C1 segment of cervical spinal cord (tissue), 14 donors: ENCODE measurements at places on chromosomes 16 and 17.
A peak's percentile ranks its signal among the peaks of the same experiment; 100 is the strongest.

DNA sequence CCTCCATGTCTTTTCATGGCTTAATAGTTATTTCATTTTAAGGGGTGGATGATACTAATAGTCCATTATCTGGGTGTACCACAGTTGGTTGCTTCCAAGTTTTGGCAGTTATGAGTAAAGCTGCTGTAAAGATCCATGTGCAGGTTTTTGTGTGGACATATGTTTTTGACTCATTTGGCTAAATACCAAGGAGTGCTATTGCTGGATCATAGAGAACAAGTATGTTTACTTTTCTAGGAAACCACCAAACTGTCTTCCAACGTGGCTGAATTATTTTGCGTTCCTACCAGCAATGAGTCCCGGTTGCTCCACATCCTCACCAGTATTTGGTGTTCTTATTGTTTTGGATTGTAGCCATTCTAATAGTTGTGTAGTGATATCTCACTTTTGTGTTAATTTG is 181.9 kb downstream of the SPECC1 start:
- no peak for DNase-seq

- no peak for DNase-seq
These were observed 47.5 kb downstream of the ADCY7 start for GRCh38 chr16:50313596-50314478.

DNA sequence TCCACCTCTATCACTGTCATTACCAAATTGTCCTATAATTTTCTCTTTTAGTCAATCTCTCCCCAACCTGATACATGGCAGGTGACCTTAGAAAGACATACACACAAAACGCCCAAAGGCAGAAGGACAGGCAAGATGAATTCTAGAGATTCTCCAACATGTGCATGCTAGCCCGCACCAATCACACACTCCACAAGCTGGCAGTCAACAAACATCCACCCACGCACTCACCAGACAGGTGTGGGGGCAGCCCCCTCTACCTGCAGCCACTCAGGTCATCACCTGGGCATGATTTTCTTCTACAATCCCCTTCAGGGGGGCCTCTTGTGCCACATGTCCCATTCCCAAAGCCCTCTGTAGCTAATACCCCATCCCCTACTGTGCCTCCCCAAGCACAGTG is 9.5 kb downstream of the MPP2 start:
- DNase-seq: no peak

DNA sequence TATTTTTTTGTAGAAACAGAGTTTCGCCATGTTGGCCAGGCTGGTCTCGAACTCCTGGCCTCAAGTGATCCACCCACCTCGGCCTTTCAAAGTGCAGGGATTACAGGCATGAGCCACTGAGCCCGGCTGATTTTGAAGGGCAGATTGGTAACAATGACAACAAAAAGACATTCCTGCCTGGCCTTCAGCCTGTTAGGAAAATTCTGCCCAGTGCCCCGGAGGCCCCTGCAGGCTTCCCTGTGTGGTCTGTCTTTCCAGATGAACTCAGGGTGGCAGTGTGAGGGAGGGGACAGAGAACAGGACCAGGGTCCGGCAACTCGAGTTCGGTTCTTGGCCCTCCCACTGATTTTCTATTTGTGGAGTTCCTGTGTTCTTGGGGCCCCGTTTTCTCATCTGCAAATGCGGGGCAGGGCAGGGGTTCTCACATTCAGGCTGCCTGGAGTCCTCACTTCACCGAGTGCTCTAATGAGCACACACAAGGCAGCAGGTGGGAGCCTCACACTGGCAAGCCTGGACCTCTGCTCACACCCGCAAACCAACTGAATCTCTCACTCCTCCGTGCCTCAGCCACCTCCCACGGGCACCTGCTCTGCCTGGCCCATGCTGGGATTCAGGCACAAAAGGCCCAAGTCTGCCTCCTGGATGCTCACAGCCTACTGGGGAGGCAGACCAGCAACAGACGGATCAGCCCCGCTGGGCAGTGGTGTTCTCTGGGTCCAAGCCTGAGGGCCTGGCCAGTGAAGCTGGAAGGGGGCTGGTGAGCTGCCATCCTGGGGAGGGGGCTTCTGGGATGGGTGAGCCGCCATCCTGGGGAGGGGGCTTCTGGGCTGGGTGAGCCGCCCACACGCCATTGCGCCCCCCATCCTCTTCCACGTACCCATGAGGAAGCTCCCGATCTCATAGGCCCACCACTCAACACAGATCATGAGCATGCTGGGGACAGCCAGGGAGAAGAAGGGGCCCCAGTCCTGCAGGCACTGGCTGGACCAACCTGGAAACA is 10.3 kb downstream of the SLC47A2 start:
- no peak for DNase-seq

DNA sequence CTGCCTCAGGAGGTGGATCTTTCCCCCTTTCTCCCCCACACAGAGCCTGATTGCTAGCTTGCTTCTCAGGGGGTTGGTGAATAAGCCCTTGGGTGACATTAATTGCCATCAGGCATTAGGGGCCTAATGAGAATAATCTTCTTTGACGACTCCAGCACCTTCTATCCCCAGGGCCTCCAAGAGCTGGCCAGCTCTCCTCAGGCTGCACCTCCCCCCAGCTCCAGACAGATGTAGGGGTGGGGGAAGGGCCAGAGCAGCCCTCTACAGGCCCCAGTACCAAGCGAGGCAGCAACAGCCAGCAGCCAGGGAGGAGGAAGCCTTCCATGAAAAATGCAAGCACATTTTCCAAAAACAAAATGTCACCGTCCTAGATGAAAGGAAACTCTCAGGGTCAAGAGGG is 1.4 kb upstream of the TMEM132E start:
- DNase-seq: no peak

DNA sequence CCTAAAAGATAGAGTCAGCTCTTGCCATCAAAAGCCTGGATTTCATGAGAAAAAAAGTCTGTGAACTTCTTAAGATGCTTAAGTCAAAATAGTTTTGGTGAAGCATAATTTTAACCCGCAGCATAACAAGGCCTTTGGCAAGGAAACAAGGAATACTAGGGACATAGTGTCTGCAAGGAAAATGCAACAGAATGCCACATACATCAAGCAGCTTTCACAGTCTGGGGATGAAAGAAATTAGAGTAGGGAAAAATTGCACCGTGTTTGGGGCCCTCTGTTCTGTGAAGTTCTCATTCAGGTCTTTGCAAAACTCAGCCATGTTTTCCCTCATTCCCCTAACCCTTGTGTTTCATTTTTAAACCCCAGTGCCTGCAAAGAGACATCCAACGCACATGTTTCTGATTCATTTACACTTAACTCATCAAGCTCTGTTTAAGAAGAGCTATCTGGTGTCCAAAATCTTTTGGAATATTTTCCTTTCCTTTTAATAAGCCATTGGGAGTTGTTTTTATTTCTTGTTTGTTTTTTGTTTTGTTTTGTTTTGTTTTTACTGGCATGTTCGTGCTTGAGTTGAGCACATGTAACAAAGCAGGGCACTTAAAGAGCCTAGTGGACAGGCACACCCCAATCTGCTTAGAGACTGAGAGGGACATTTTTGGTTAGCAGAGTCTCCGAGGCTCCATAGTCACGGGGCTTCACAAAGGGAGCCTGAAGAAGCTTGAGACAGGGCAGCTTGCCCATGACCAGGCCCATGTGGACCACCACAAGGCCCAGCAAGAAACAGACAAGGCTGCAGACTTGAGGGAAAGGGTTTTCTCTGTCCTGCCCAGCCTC is 116.5 kb downstream of the ANKFN1 start:
- no peak for DNase-seq

DNA sequence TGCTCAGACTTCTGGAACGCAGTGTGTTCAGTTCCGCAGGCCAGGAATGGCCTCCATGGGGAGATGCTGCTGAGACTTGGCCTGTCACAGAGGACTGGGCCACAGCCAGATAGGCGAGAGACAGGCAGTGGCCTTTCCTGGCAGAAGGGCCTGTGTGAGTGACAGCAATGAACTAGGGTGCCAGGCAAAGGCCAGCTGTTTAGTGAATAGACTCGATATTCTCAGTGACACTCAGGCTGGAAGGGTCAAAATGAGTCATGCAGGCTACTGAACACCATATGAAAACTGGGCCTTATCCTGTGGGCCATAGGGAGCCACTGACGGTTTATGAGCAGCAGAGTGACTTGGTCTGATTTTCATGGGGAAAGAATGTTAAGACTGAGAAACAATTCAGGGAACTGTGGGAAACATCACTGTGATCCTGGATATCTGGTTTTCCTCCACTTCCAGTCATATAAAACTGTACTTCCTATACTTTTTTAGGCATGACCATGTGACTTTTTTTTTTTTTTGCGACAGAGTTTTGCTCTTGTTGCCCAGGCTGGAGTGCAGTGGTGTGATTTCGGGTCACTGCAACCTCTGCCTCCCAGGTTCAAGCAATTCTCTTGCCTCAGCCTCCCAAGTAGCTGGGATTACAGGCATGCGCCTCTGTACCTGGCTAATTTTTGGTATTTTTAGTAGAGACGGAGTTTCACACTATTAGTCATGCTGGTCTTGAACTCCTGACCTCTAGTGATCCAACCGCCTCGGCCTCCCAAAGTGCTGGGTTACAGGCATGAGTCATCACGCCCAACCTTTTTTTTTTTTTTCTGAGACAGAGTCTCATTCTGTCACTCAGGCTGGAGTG is 5.2 kb upstream of the NUBP1 start:
- no peak for DNase-seq

DNA sequence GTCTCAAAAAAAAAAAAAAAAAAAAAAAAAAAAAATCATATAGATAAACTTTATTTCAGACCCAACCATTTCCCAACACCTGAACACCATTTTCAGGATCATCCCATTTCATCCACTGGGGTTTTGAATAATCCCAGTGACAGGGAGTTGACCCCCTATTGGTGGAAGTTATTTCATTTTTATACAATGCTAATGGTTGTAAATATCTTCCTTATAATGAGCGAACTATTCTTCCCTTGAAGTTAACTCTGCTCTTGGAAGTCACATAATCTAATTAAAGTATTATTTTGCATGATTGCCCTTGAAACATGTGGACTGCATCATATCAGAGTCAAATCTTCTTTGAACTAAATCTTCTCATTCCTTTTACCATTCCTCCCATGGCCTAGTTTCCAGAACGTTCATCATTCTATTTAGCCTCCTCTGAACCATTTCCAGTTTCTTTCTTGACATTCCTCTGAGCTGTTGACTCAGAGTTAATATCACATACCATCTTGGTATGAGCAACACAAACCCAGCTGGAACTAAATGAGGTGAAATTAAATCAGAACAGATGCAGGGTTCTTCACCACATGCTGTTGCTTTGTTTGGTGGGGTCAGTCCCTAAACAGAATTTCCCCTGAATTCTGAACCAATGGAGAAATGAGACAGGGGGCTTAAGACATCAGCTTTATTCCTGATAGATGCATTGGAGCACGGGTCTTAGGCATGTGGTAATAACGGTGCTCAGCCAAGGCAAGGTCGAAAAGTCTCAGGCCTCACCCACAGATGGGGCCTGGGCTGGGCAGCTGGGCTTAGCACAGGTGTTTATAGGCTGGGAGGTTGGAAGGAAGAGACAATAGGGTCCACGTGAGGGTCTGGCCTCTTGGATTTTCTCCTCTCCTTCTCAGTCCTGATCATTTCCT is 8.9 kb downstream of the HSD17B2 start:
- no peak for DNase-seq

- DNase-seq: no peak
These were observed 39.5 kb upstream of the HLF start for GRCh38 chr17:55225237-55225636.

- no peak for DNase-seq
These were observed 9.5 kb upstream of the ZFP90 start for GRCh38 chr16:68529608-68529930.

- DNase-seq: no peak
These were observed 585 bp downstream of the MT2A start for GRCh38 chr16:56608876-56609462.

DNA sequence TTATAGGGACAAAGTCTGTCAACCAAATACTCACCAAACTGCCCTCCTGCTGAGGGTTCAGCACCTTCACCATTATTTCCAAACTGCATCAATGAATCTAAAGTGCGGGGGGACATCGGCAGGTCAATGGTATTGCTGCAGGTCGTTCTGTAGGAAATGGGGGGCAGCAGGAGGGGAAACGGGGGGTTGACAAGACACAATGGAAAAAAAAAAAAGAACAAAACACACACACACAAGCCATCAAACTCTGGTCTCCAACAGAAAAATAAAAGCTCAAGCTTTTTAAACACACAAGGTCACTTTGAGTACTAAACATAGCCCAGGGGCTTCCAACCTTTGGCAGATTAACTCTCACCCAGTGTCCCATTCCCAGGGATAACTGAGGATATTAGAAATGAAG is 28.5 kb downstream of the STAT5A start:
- DNase-seq: no peak

GRCh38 chr16:79554912-79555311 is 45.6 kb downstream of the MAF start:
- DNase-seq: peak; percentile 5

DNA sequence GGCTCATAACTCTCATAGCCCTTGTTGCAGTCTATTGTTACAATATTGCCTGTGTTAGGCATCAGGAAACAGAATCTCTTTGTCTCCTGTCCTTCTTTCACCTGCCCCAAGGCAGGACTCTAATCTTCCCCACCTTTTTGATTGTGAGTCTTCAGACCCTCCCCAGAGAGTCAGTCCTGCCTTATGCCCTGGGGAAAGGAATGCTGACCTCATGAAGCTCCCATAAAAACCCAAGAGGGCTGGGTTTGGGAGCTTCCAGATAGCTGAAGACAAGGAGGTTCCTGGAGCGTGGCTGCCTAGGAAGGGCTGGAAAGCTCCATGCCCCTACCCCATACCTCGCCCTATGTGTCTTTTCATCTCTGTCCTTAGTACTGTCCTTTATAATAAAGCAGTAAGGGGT is 688.8 kb downstream of the WWOX start:
- no peak for DNase-seq

GRCh38 chr17:3884188-3884587 is 8.7 kb downstream of the CAMKK1 start:
- DNase-seq: no peak

GRCh38 chr17:45230787-45231480 is 9.2 kb downstream of the FMNL1 start:
- DNase-seq: no peak

- DNase-seq: no peak
These were observed 42.4 kb upstream of the AKTIP start for GRCh38 chr16:53545433-53545832.

DNA sequence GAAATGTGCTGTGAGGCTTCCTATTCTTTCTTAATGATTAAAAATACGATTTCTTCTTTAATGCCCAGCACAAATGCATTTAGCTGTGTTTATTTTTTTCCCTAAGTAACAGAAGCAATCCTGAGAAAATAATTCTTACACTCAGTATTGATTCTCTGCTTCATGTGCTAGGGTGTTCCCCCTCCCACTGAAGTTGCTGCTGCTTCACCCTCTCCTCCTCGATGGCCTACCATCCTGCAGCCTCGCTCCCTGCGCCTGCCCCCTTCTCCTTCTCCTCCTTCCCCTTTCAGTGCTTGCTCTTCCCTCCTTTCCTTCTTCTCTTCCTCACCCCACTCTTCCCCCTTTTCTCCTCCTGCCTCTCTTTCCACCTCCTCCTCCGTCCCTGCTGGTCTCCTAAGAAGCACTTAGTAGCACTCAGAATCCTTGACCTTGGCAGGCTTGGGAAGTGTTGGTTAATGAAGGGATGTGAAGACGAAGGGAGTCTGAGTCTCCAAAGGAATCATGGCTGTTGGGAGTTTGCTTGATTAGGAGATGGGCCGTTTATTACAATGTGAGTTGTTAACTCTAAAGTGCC is 119.7 kb downstream of the RPTOR start:
- no peak for DNase-seq
